Aorta (tissue), 5 donors: ENCODE measurements at places on chromosomes 3 and 15. TPM values are rescaled to one million over a fixed set of nuclear protein-coding genes. Genes with fewer than 3 reads are reported as not detected.
A peak's percentile ranks its signal among the peaks of the same experiment; 100 is the strongest.

DNA sequence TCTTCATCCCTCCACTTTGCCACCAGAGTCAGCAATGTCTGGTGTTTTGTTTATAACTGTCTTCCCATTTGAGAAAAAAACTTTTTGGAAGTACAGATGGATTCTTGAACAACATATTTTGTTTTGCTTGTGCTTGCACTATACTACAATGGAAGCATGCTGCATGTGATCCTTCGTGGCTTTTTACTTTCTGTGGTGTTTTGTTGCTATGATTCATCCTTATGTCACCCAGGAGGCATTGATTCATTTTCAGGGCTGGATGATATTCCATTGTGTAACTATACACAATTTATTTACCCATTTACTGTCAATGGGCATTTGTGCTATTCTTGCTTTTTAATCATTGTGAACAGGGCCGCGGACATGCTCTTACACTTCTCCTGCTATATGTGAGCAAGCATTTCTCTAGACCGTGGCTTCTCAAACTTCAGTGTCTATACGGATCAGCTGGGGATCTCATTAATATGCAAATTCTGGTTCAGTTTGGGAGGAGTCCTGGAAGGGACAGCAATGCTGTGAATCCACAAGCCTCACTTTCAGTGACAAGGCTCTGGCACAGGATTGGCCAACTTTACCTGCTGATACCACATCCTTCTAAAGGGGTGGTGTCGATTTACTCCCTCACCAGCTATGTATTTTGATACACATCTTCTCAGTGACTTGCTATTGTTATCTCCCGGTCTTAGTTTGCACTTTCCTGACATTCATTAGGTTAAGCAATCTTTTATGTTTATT is 65.9 kb downstream of the POLR2M start:
- DNase-seq = no peak
- H3K27ac ChIP-seq = no peak overlapping the region
- H3K4me1 ChIP-seq = no peaks in the 10 kb centered on the region
- no peaks in the 10 kb centered on the region for H3K27me3 ChIP-seq
- H3K4me3 ChIP-seq = no peak overlapping the region
- H3K36me3 ChIP-seq = no peaks in the 10 kb centered on the region

DNA sequence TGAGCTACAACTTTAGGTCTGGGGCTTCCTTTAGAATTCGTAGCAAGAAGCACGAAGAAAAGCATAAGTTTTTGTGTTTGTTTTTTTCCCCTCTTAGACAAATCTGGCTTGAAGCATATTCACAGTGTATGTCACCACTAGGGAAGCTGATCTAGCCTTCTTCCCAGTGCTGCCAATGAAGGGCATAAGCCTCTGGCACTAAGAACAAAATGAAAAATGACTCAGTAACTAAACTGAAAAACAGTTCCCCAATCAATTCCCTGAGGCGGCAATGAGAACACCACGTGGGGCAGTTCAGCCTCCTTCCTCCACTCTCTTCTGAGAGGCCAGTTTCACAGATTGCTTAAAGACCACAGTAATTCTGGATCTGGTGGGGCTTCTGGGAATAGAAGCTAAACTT is 338.1 kb downstream of the GAP43 start:
- no peaks in the 10 kb centered on the region for H3K4me1 ChIP-seq
- DNase-seq = no peak
- H3K4me3 ChIP-seq = no peak overlapping the region

DNA sequence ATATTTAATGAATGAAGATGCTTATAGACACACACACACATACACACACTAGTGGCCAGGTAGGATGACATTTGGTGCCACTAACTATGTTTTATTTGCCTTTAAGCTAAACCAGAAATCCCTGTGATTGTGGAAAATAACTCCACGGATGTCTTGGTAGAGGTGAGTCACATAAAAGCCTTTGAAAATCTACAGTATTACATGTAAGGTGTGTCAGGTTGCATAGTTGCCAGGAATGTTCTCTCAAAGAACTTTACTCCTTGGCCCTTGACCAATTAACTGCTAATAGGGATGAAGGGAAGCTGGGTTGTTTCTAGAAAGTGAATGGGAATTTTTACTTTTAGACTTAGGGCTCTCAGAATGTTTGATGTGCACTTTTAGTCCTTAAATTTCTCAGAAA is 9.9 kb downstream of the ZBED2 start:
- H3K4me3 ChIP-seq = no peak overlapping the region
- H3K36me3 ChIP-seq = no peaks in the 10 kb centered on the region
- no peaks in the 10 kb centered on the region for H3K4me1 ChIP-seq
- H3K27ac ChIP-seq = no peak overlapping the region
- DNase-seq = no peak

DNA sequence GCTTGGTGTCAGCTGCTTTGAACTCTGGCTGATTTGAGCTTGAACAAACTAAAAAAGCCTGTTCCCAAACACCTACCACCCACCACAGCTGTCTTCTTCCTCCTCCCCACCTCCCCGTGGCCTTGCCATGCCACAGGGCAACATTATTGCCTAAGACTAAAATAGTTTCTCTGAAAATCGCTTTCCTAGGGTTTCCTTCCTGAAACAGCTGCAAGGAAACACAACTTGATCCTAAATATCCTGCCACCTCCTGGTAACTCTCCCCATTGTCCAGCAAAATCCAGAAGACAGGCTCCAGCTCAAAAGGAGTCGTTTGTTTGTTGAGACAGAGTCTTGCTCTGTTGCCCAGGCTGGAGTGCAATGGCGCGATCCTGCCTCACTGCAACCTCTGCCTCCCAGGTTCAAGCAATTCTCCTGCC is 193.9 kb upstream of the TPM1 start:
- no peak overlapping the region for H3K27ac ChIP-seq
- H3K4me3 ChIP-seq = no peak overlapping the region
- no peaks in the 10 kb centered on the region for H3K27me3 ChIP-seq
- no peaks in the 10 kb centered on the region for H3K36me3 ChIP-seq

GRCh38 chr3:190130037-190130436 is 9.3 kb upstream of the P3H2 start:
- no peaks in the 10 kb centered on the region for H3K4me1 ChIP-seq
- H3K27me3 ChIP-seq = no peaks in the 10 kb centered on the region
- H3K27ac ChIP-seq = no peak overlapping the region
- H3K36me3 ChIP-seq = no peaks in the 10 kb centered on the region

- DNase-seq = peak; percentile 53
- no peaks in the 10 kb centered on the region for H3K4me1 ChIP-seq
- peak overlapping the region; percentile 31 for H3K4me3 ChIP-seq
- no peaks in the 10 kb centered on the region for H3K27me3 ChIP-seq
Measured at GRCh38 chr3:156816091-156816793, 9.9 kb upstream of the LEKR1 start.

DNA sequence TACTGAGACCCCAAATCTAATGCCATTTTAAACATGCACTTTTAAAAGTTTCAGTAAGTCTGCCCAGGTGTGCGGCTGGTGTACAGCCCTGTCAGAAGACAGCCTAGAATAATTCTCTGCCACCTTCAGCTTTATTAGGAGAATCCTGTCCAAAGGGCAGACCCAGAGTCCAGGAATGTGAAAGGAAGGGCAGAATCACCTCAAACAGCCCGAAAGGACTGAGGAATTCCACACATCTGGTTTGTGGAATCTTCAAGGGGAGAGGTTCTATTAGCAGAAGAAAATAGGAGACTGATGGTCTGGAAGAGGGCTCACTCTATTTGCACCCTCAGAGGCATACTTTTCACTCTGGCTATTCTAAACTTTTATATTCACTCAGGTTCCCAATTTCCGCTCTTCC is 46.6 kb downstream of the TYRO3 start:
- no peaks in the 10 kb centered on the region for H3K36me3 ChIP-seq
- no peak overlapping the region for H3K4me3 ChIP-seq
- no peaks in the 10 kb centered on the region for H3K4me1 ChIP-seq
- H3K27ac ChIP-seq = no peak overlapping the region
- peaks cover 1% of the 10 kb centered on the region for H3K27me3 ChIP-seq

GRCh38 chr3:79871656-79872055 is 103.9 kb upstream of the ROBO1 start:
- H3K4me3 ChIP-seq = no peak overlapping the region
- H3K27ac ChIP-seq = no peak overlapping the region
- DNase-seq = no peak

- H3K4me1 ChIP-seq = no peaks in the 10 kb centered on the region
- H3K4me3 ChIP-seq = no peak overlapping the region
- no peaks in the 10 kb centered on the region for H3K27me3 ChIP-seq
- no peak for DNase-seq
Measured at GRCh38 chr3:171949554-171949953, 89.8 kb upstream of the FNDC3B start.

- no peaks in the 10 kb centered on the region for H3K27me3 ChIP-seq
- DNase-seq = no peak
- no peak overlapping the region for H3K27ac ChIP-seq
- no peaks in the 10 kb centered on the region for H3K4me1 ChIP-seq
- H3K4me3 ChIP-seq = no peak overlapping the region
- no peaks in the 10 kb centered on the region for H3K36me3 ChIP-seq
Measured at GRCh38 chr3:23726811-23727548, 78.8 kb upstream of the UBE2E1 start.

DNA sequence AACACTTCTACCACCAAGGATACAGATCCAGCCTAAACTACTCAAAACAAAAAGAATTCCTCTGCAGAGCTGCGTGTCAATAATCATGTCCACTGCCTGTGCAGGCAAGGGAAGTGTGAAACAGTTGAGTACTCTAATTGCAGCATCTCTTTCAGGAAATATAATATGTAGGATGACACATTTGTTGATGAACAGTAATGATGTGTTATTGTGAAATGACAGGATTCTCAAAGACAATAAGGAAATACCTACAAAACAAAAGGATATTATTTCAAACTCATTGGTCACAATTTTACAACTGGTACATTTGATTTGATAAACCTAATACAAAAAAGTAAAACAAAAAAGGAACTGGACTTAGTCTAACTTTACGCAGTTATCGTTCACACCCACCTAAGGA is 4.4 kb downstream of the SPG11 start:
- no peak for DNase-seq
- peaks cover 4% of the 10 kb centered on the region for H3K36me3 ChIP-seq
- no peak overlapping the region for H3K4me3 ChIP-seq

GRCh38 chr3:47104259-47104658 is 59.7 kb downstream of the SETD2 start:
- no peaks in the 10 kb centered on the region for H3K36me3 ChIP-seq
- H3K4me1 ChIP-seq = no peaks in the 10 kb centered on the region
- H3K27me3 ChIP-seq = no peaks in the 10 kb centered on the region
- no peak for DNase-seq
- no peak overlapping the region for H3K4me3 ChIP-seq

DNA sequence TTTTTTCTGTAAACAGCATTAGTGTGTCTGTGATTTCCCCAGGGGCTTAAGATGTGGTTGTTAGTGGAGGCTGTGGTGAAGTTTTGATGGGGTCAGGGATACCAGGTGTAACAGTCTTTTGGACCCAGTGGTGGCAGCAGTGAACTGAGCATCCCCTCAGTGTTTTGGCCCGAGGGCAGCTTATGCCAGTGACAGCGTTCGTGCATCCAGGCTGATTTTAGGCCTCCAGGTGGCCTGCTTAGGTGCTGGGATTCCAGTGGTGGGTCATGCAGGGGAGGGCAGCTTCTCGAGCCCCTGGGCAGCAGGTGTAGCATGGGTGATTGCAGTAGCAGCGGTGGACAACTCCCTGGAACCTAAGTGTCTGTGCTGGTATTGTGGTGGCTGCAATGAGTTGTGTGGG is 29.2 kb downstream of the STT3B start:
- no peak for DNase-seq
- no peaks in the 10 kb centered on the region for H3K27me3 ChIP-seq
- H3K27ac ChIP-seq = no peak overlapping the region

GRCh38 chr3:50652709-50653108 is 22.0 kb upstream of the DOCK3 start:
- DNase-seq = no peak
- H3K27me3 ChIP-seq = no peaks in the 10 kb centered on the region
- no peak overlapping the region for H3K4me3 ChIP-seq
- H3K36me3 ChIP-seq = no peaks in the 10 kb centered on the region

DNA sequence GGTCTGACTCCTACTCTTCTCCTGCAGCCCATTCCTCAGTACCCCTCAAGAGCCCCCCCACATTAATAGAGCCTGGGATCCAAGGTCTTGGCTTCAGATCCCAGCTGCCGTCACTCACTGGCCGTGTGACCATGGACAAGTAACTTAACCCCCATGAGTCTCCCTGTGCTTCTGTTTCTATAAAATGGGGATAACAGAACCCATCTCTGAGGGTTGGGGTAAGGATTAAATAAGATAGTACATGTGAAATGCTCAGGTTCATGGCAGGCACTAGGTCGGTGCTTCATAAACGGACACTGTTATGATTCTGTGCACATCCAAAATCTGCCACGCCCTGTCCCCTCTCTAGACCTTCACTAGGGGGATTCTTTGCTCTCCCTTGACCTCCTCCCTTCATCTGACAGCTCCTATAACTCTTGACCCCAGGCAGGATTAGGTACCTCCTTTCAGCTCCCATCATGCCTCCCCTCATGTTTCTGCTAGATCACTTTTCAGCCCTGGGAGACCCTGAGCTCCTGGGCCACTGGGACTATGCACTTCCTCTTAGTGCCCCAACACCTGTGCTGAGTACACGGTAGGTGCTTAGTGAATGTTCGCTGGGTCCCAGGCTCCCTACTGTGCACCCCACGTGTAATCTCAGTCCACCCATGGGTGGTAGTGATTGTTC is 1.5 kb downstream of the CAND2 start:
- no peaks in the 10 kb centered on the region for H3K27me3 ChIP-seq
- no peaks in the 10 kb centered on the region for H3K36me3 ChIP-seq
- no peaks in the 10 kb centered on the region for H3K4me1 ChIP-seq

DNA sequence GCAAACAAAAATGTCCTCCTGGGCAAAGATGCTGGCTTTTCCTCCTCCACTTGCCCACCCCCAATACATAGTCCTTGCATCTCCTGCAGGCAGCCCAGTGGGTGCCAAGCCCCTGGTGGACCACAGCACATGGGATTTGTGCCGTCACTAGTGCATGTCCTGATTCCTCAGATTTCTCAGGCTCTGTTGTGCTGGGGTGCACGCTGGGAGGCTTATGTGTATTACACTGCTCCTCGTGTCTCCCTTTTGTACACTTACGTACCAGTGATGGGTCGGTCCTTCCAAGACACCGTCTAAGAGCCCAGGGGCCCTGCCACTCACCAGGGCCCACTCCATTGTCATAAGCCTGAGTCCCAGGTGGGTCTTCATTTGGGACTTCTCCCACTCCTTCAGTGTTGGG is 70.1 kb downstream of the PLXNA1 start:
- no peak overlapping the region for H3K27ac ChIP-seq
- no peak for DNase-seq
- no peak overlapping the region for H3K4me3 ChIP-seq
- H3K36me3 ChIP-seq = no peaks in the 10 kb centered on the region
- H3K4me1 ChIP-seq = no peaks in the 10 kb centered on the region

GRCh38 chr15:76116138-76116885 is 56.5 kb downstream of the TMEM266 start:
- no peak overlapping the region for H3K4me3 ChIP-seq
- no peaks in the 10 kb centered on the region for H3K4me1 ChIP-seq

ALG1L2 gene
- total RNA-seq = 3.6 TPM

CLDN18 gene
- not detected for total RNA-seq

ACTRT3 gene
- total RNA-seq = 2.1 TPM

ECE2 gene
- total RNA-seq = not detected

AGBL1 gene
- total RNA-seq = not detected

UBE2Q2 gene
- total RNA-seq = 38.2 TPM

CP gene
- total RNA-seq = 36.2 TPM

IL16 gene
- total RNA-seq = 19.5 TPM

NR1I2 gene
- total RNA-seq = 0.12 TPM
